ENCODE measurements at places on chromosomes 11 and 22.
A peak's percentile ranks its signal among the peaks of the same experiment; 100 is the strongest.

- no peaks in the 10 kb centered on the region for H3K27me3 ChIP-seq
- no peak for DNase-seq
- H3K27ac ChIP-seq = no peak overlapping the region
- no peaks in the 10 kb centered on the region for H3K36me3 ChIP-seq
- no peaks in the 10 kb centered on the region for H3K4me1 ChIP-seq
Observed at GRCh38 chr11:127130321-127130720, 129.8 kb upstream of the KIRREL3 start.

- no peaks in the 10 kb centered on the region for H3K27me3 ChIP-seq
- H3K4me1 ChIP-seq = no peaks in the 10 kb centered on the region
- H3K4me3 ChIP-seq = no peak overlapping the region
Observed at GRCh38 chr11:86923999-86924766, 31.0 kb downstream of the FZD4 start.

GRCh38 chr22:26786398-26786797 lies 129.0 kb downstream of the MIAT start:
- H3K36me3 ChIP-seq = no peaks in the 10 kb centered on the region
- no peak overlapping the region for H3K27ac ChIP-seq
- no peak overlapping the region for H3K4me3 ChIP-seq

GRCh38 chr11:21492931-21493330 lies 700.0 kb upstream of the ANO5 start:
- no peaks in the 10 kb centered on the region for H3K27me3 ChIP-seq
- H3K27ac ChIP-seq = no peak overlapping the region
- no peaks in the 10 kb centered on the region for H3K36me3 ChIP-seq
- no peak overlapping the region for H3K4me3 ChIP-seq
- no peak for DNase-seq

- no peaks in the 10 kb centered on the region for H3K4me1 ChIP-seq
- no peak for DNase-seq
- H3K27me3 ChIP-seq = no peaks in the 10 kb centered on the region
- H3K4me3 ChIP-seq = no peak overlapping the region
- H3K36me3 ChIP-seq = no peaks in the 10 kb centered on the region
Observed at GRCh38 chr11:73554671-73555320, 43.1 kb downstream of the FAM168A start.

DNA sequence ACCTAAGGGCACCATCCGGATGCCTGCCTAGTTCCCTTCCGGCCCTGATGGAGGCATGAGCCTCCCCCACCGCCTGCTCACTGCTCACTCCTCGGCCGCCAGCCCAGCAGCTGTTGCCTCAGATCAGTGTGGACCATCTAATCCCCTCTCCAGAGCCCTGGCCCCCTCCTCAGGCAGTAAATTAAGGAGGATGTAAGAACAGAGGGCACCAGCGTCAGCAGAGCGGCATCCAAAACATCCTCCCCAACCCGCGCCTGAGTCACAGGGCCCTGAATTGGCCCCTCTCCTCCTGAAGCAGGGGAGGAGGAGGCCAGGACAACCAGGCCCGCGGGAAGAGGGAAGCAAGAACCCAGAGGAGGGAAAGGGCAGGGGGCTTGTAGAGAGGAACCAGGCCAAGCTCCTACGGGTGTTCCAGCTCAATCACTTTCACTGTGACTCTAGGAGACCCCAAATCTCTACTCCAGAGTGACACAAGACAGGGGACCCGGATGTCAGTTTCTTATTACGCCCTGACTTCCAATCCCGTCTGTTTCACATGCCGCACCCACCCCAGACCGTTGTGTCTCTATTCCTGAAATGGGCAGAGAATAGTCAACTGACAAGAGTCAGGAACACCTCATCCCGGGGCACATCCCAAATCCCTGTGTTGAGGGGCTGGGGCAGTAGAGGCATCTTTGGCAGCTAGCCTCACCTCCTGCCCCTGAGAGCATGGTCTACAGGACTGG lies 31.3 kb upstream of the MYOD1 start:
- no peaks in the 10 kb centered on the region for H3K4me1 ChIP-seq
- H3K27me3 ChIP-seq = no peaks in the 10 kb centered on the region
- H3K4me3 ChIP-seq = no peak overlapping the region
- DNase-seq = no peak
- H3K27ac ChIP-seq = no peak overlapping the region

DNA sequence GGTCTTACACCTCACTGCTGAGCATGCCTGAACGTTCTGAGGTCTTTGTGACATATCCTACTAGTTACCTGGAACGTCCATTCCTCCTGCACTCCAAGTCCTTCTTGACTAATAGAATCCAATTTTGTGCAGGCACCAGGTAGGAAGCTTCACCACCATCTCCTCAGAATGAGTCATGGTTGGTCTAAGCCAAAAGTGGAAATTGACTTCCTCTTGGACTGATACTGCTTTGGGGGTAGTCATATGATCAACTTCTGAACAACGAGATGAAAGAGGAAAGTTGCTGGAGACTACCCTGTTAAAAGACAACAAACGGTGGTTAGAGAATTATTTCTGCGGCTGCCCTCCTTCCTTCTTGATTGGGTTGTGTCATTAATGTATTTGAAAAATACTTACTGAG lies 374.2 kb upstream of the LARGE1 start:
- H3K27ac ChIP-seq = no peak overlapping the region
- no peak for DNase-seq
- H3K36me3 ChIP-seq = no peaks in the 10 kb centered on the region
- H3K27me3 ChIP-seq = no peaks in the 10 kb centered on the region
- no peaks in the 10 kb centered on the region for H3K4me1 ChIP-seq

DNA sequence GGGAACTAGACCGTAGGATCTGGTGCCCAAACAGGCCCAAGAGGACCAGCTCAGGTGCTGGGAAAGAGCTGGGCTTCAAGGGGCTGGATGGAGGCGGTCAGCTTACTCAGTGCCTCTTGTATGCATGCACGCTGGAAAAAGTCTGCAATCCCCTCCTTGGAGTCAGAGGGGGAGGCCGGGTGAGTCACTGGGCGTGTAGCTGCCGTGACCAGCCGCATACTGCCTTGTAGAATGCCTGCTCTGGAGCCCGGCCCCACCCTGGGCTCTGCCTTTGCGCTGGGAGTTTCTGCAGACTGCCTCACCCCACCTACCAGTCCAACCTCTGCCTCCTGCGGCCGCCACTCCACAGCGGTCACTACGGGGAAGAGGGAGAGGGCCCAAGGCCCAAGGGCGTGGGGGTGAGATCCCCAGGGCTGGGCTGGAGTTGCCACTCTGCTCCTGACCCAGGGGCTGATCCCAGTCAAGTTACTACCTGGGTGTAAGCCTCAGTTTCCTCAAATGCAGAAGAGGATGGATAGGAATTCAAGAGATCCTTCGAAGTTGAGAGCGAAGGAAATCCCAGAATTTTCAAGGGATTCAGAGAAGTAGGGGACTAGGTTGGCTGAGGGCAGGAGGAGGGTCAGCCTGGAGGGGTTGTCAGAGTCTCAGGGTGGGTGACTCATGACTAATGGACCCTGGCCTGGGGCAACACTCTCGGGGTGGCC lies 4.2 kb downstream of the MRGPRF start:
- no peaks in the 10 kb centered on the region for H3K36me3 ChIP-seq
- DNase-seq = peak; percentile 90
- no peaks in the 10 kb centered on the region for H3K4me1 ChIP-seq
- no peaks in the 10 kb centered on the region for H3K27me3 ChIP-seq

- no peaks in the 10 kb centered on the region for H3K36me3 ChIP-seq
- H3K27ac ChIP-seq = no peak overlapping the region
- no peak overlapping the region for H3K4me3 ChIP-seq
- DNase-seq = no peak
- no peaks in the 10 kb centered on the region for H3K27me3 ChIP-seq
Observed at GRCh38 chr11:34732831-34733230, 111.9 kb downstream of the EHF start.

- no peak for DNase-seq
- H3K4me3 ChIP-seq = no peak overlapping the region
- no peaks in the 10 kb centered on the region for H3K36me3 ChIP-seq
Observed at GRCh38 chr11:62498031-62498430, 48.6 kb downstream of the AHNAK start.

GRCh38 chr11:122096272-122097112 lies 19.5 kb downstream of the BLID start:
- no peaks in the 10 kb centered on the region for H3K4me1 ChIP-seq
- DNase-seq = no peak
- peak overlapping the region; percentile 64 for H3K4me3 ChIP-seq
- H3K36me3 ChIP-seq = no peaks in the 10 kb centered on the region
- H3K27me3 ChIP-seq = no peaks in the 10 kb centered on the region
- peak overlapping the region; percentile 95 for H3K27ac ChIP-seq

GRCh38 chr22:42939451-42939881 lies 75.5 kb downstream of the PACSIN2 start:
- no peak for DNase-seq
- H3K4me3 ChIP-seq = no peak overlapping the region
- H3K36me3 ChIP-seq = no peaks in the 10 kb centered on the region
- peaks cover 24% of the 10 kb centered on the region for H3K4me1 ChIP-seq

- no peaks in the 10 kb centered on the region for H3K4me1 ChIP-seq
- peak overlapping the region; percentile 48 for H3K4me3 ChIP-seq
- no peaks in the 10 kb centered on the region for H3K36me3 ChIP-seq
Observed at GRCh38 chr11:107859459-107860239, 1.1 kb upstream of the SLC35F2 start.

DNA sequence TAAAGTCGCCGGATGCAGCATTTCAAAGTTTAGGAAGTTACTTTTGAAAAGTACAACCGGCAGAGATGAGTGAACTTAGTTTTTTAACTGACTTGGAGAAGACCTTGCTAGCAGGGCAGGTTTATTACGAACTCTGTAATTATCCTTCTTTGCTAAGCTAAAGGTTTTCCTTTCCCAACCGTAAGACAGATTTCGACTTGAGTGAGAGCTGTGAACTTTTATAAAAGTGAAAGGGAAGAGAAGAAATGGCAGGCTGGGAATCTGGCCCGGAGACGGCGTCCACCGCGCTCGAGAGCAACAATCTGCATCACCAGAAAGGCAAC lies 659 bp upstream of the TEAD1 start:
- DNase-seq = no peak
- H3K4me3 ChIP-seq = peak overlapping the region; percentile 61
- H3K4me1 ChIP-seq = no peaks in the 10 kb centered on the region
- peak overlapping the region; percentile 96 for H3K27ac ChIP-seq
- H3K27me3 ChIP-seq = no peaks in the 10 kb centered on the region

- H3K27ac ChIP-seq = no peak overlapping the region
- no peaks in the 10 kb centered on the region for H3K36me3 ChIP-seq
- no peak overlapping the region for H3K4me3 ChIP-seq
- DNase-seq = no peak
- H3K4me1 ChIP-seq = no peaks in the 10 kb centered on the region
- no peaks in the 10 kb centered on the region for H3K27me3 ChIP-seq
Observed at GRCh38 chr11:27319072-27319471, 43.9 kb downstream of the CCDC34 start.

- DNase-seq = no peak
- H3K4me1 ChIP-seq = no peaks in the 10 kb centered on the region
- H3K27me3 ChIP-seq = peaks cover 4% of the 10 kb centered on the region
- H3K36me3 ChIP-seq = no peaks in the 10 kb centered on the region
Observed at GRCh38 chr22:41927813-41928212, 1.2 kb upstream of the TNFRSF13C start.

- H3K36me3 ChIP-seq = no peaks in the 10 kb centered on the region
- no peak for DNase-seq
- H3K27ac ChIP-seq = no peak overlapping the region
- no peak overlapping the region for H3K4me3 ChIP-seq
- H3K27me3 ChIP-seq = no peaks in the 10 kb centered on the region
Observed at GRCh38 chr11:2130881-2131352, 8.3 kb downstream of the IGF2 start.

DNA sequence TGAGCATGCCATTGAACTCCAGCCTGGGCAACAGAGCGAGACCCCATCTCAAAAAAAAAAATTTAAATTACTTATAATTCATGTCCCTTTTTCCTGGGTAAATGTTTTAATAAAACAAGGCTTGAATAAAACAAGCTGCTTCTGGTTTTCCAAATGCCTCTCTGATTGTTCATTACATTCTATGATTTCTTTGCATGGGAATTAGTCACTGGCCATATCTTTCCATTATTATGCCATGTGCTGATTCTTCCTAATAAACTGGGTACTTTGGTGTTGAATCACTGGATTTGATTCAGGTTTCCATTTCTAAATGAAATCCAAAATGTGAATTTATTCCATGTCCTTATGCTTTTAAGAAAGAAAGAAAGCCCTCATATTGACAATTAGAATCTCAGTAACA lies 42.6 kb downstream of the ZNF215 start:
- no peaks in the 10 kb centered on the region for H3K36me3 ChIP-seq
- DNase-seq = no peak

DNA sequence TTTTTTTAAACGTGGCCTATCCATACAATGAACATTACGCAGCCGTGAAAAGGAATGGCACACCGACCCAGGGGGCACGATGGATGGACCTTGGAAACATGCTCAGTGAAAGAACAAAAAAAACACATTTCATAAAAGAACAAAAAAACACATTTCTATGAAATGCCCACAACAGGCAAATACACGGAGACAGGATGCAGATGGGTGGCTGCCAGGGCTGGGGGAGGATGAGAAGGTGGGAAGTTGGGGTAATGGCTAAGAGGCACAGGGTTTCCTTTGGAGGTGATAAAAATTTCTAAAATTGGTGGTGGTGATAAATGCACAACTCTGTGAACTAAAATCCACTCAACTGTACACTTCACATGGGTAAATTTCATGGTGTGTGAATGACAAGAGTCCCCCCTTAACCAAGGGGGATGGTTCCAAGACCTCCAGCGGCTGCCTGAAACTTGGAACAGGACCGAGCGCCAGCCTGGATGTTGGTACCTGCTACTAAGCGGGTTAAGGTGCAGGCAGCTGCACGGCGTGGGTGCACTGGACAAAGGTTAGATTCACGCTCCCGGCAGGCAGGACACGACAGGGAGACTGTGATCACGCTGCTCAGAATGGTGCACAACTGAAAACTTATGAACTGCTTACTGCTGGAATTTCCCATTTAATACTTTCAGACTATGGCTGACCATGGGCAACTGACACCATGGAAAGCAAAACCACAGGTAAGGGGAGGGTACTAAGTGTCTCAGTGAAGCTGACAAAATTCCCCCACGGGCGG lies 16.5 kb downstream of the BRD1 start:
- peaks cover 6% of the 10 kb centered on the region for H3K4me1 ChIP-seq
- no peak for DNase-seq
- no peaks in the 10 kb centered on the region for H3K36me3 ChIP-seq
- no peak overlapping the region for H3K27ac ChIP-seq
- H3K4me3 ChIP-seq = no peak overlapping the region

DNA sequence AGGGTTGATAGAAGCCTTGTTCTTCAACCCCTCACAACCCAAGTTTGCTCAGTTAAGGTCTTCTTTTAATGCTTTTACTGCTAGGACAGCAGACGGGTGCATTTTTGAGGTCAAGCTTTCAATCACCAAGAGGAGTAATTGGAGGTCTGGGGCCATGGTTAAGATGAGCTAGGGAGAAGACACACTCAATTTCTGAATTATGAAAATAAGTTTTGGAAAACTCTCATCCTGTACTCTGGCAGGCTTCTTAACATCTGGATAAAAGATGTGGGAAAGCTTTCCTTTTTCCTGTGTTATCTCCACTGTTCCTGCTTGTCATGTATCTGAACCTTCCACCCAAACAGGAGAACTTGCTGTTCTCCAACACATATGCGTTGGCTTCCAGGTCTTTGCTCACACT lies 9.7 kb downstream of the ABTB2 start:
- no peaks in the 10 kb centered on the region for H3K27me3 ChIP-seq
- no peak for DNase-seq
- no peaks in the 10 kb centered on the region for H3K36me3 ChIP-seq
